Smooth muscle cell of the pulmonary artery (primary cell): ENCODE measurements at places on chromosomes 4 and X. TPM values are rescaled to one million over a fixed set of nuclear protein-coding genes. Genes with fewer than 3 reads are reported as not detected.

XAGE1A gene
- total RNA-seq, result not detected in 2 replicates

P2RY8 gene
- not detected in 2 replicates for total RNA-seq

TMSB15B gene
- total RNA-seq, result 1.3 and 1.5 TPM in 2 replicates

TRAM1L1 gene
- 0.59 and 1.8 TPM in 2 replicates for total RNA-seq

FATE1 gene
- total RNA-seq, result not detected in 2 replicates

LDB2 gene
- total RNA-seq, result 11.3 and 70.6 TPM in 2 replicates

CLDN34 gene
- total RNA-seq, result not detected in 2 replicates

MGAT4D gene
- total RNA-seq, result not detected in 2 replicates

USO1 gene
- total RNA-seq, result 132 and 175 TPM in 2 replicates

FAM236D gene
- not detected in 2 replicates for total RNA-seq

RPA4 gene
- total RNA-seq, result 1.2 and 1.8 TPM in 2 replicates

PAGE1 gene
- not detected in 2 replicates for total RNA-seq

MAGEC1 gene
- total RNA-seq, result not detected in 2 replicates

SMIM10L2A gene
- 0.79 and 0.91 TPM in 2 replicates for total RNA-seq

FAAH2 gene
- 0.07 and 0.23 TPM in 2 replicates for total RNA-seq

BRS3 gene
- not detected in 2 replicates for total RNA-seq

NAA11 gene
- total RNA-seq, result not detected in 2 replicates

CFAP47 gene
- not detected in 2 replicates for total RNA-seq

FAM200B gene
- 18.5 and 32.1 TPM in 2 replicates for total RNA-seq

GATA1 gene
- not detected in 2 replicates for total RNA-seq

SH3D19 gene
- total RNA-seq, result 20.3 and 48.0 TPM in 2 replicates

UGT2A1 gene
- not detected in 2 replicates for total RNA-seq

EVC2 gene
- total RNA-seq, result 7.8 and 9.6 TPM in 2 replicates

ZFP92 gene
- 0.23 and 0.33 TPM in 2 replicates for total RNA-seq

C4orf36 gene
- 0.20 and 0.33 TPM in 2 replicates for total RNA-seq

ARHGAP24 gene
- total RNA-seq, result 34.0 and 36.0 TPM in 2 replicates

ETDA gene
- total RNA-seq, result not detected in 2 replicates

REELD1 gene
- not detected in 2 replicates for total RNA-seq

KLB gene
- under 0.01 and 0.07 TPM in 2 replicates for total RNA-seq

HELT gene
- not detected in 2 replicates for total RNA-seq

DCAF8L1 gene
- not detected in 2 replicates for total RNA-seq

VSIG1 gene
- total RNA-seq, result 0.07 and 0.20 TPM in 2 replicates
